Adipocyte (in vitro differentiated cells): ENCODE measurements at places on chromosomes 4 and X.
A peak's percentile ranks its signal among the peaks of the same experiment; 100 is the strongest.

DNA sequence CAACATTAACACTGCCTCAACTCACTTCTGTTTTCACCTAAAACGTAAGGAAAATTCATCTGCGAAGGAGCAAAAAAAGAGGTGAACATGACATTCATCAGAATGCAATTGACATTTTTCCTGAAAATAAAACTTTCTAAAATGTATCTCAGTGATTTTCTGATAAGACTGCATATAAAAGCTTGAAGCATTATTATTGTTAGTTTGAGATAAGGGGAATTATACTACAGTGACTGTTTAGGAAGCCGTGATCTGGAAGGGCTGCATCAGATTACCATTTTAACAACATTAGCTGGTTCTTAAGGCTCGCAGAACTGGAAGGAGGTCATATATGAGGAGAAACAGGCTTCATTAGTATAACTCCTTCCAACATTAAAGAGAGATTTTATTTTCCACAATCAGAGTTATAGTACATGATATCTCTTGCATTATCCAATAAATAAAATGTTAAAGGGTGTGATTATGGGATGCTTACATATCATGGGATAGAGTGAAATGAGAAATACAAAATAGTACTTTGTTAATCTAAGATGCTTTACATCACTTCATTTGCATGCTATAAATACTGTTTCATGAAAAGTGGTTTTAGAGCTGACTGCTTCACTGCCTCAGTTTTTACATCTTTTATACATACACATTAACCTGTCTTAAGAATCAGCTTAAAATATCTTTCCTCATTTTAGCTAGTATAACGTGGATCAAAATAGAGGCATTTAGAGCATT lies 1820.1 kb upstream of the TENM3 start:
- DNase-seq: no peak

DNA sequence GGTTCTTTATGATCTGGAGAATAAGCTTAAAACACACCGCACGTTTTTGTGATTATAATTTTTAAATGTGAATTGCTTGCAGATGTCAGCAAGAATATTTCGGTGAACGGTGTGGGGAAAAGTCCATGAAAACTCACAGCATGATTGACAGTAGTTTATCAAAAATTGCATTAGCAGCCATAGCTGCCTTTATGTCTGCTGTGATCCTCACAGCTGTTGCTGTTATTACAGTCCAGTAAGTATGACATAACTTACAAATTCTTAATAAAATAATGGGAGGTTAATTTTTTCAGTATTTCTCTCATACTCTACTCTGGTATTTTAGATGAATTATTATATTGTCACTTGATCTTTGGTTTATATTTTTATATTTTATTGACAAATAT lies 5.4 kb downstream of the AREG start:
- DNase-seq: no peak

DNA sequence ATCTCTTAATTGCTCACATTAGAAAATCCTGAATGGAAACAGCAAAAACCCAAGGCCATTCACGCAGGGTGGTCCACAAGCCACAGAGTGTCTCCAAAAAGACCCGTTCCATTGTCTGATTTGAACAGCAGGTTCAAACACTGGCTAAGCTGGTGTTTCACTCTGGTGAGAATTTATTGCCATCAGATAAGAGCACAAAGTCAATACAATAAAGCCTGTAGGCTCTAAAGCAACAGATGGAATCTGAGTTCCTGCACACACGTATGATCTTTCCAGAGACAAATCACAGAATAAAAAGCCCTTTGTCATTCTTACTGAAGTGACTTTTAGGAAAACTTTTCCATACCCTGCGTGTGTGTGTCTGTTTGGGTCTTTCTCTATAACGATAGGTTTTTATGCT lies 5.1 kb upstream of the SFRP2 start:
- DNase-seq: no peak

DNA sequence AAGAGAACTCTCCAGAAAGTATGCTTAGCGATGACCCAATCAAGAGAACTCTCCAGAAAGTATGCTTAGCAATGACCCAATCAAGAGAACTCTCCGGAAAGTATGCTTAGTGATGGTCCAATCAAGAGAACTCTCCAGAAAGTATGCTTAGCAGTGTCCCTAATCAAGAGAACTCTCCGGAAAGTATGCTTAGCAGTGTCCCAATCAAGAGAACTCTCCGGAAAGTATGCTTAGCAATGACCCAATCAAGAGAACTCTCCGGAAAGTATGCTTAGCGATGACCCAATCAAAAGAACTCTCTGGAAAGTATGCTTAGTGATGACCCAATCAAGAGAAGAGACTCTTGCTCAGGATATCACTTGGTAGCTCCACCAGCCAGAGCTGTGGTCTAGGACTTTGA lies 92.5 kb downstream of the AFAP1 start:
- no peak for DNase-seq

DNA sequence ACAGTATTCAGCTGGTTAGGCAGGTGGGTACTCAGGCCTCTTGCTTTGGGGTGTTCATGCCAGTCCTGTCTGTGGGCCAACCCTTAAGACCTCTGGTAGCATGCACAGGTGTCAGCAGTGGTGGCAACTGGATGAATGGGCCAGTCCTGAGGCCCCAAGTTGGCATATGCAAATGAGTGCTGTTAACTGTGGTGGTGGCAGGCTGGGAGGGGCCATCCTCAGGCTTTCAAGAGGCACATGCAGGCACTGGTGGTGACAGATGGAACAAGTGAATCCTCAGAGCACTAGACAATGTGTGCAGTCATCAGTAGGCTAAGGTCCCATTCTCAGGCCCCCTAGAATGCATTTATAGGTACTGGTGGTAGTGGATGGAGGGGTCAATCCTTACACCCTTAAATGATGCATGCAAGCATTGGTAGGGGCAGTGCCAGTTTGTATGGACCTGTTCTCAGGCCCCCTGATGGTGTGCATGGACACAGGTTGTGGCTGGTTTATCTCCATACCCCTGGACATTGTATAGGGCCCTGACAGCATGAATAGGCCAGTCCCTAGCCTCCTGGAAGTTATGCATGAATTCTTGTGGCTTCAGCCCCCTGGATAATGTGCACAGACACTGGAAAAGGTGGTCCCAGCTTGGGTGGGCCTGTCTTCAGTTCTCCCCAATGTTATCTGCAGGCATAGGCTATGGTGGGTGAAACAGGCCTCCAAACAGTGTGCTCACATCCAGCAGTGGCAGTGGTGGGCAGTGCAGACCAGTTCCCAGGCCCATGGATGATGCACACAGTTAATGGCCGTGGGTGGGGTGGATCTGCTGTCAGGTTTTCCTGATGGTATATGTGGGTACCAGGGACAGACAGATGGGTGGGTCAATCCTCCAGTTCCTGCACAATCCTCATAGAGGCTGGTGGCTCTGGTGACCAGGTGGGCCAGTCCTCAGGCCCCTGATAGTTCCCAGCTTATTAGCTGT lies 24.7 kb downstream of the TECRL start:
- DNase-seq: no peak

DNA sequence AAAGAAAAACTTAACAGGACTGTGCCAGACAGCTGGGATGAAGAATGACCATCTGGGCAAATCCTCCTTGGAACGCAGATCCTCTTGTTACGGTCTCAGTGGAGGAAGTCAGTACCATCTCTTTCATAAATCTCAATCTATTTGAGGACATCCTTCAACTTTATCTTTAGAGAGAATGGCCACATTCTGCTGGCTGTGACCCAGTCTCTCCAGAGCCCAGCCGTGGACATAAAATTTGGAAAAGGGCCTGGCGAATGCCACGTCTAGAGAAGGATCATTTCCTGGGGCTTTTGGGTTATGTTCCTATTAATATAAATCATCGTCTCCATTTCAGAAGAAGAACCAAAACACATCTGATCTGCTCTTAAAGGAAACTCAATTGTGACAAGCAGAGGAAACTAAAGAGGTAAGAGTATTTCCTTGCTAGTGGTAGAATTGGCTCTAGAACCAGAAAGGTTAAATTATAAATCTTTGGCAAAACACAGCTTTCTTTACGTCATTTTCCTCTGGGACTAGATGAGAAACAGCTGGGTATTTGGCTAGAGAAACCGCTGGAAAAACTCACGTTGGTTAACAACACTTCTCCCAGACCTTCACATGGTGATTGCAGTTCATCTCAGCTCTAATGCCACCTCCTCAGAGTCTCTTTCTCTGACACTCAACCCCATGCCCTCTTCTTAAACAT lies 164.7 kb downstream of the CHIC2 start:
- DNase-seq: peak; percentile 91

DNA sequence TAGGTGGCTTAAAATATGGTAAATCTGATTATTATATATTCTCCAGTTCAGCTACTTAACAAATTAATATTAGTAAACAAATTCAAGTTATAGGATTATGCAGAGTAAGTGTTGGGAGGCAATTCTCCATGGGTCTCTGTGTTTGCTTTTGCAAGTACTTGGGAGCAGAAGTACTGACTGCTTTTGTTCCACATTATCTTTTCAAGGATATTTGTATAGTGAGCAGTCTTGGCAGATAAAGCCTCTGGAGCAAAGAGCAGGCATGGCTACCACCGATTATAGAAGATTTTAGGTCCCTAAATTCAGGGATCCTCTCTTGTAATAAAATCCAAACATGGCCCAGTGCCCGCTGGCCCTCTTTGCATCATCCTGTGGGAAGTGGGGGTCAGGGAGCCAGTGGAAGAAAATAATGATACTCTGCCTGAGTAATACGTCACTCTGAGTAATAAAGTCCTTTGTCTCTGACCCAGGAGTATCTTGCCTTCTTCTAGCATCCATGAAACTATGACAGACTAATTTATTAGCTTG lies 23.2 kb downstream of the NDNF start:
- DNase-seq: no peak

DNA sequence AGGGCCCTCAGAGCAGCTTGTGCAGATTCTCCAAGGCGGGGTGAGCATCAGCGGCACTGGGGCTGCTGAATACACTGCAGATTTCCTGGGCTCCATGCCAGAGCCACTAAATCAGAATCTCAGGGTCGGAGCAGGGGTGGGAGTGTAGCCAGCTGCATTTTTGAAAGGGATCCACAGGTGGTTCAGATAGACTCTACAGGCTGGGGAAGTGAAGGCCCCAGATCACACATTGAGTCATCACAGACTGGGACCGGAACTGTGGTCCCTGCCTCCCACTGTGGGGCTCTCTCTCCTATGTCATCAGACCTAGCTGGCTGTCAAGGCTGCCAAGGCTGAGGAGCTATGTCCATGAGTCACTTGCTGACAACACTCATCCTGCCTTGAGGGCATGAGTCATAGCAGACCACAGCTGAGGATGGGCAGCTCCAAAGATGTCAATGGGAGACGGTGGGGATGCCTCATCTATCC lies 162.3 kb upstream of the MAMLD1 start:
- DNase-seq: peak; percentile 87

- DNase-seq: peak; percentile 32
Measured at GRCh38 chr4:174996079-174996478, 77.9 kb downstream of the ADAM29 start.

DNA sequence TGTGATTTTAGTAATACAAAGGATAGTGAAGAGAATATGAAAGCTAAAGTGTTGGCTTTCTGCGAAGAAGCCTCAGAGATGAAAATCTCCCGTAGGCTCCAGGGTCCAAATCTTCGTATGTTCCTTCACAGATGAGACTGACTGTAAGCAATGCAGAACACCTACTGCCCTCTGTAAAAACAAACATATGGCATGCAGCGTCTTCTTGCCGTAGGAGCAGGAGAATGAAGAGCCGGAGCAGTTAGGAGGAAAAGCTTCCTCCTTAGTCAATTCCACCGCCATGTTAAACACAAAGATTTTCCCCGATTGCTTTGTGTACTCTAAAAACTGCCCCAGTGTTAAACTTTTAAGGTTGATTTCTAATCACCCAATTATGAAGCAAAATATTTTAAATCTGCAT lies 22.5 kb downstream of the RWDD4 start:
- no peak for DNase-seq

DNA sequence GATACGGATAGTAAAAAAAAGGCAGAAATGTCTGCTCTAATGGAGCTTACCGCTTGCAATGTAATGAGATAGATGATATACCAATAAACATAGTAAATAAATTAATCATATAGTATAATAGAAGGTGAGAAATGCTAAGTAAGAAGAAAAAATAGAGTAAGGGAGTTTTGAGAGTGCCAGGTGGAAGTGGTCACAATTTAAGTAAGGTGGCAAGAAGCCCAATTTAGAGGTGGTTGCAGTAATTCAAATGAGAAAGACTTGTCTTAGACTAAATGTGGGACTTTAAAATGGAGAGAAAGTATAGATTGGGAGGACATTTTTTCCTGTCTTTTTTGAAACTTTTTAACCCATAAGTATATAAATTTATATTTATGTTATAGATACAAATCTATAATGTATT lies 26.0 kb downstream of the TBC1D19 start:
- no peak for DNase-seq

- no peak for DNase-seq
Measured at GRCh38 chrX:154724993-154725756, 25.7 kb downstream of the GAB3 start.

DNA sequence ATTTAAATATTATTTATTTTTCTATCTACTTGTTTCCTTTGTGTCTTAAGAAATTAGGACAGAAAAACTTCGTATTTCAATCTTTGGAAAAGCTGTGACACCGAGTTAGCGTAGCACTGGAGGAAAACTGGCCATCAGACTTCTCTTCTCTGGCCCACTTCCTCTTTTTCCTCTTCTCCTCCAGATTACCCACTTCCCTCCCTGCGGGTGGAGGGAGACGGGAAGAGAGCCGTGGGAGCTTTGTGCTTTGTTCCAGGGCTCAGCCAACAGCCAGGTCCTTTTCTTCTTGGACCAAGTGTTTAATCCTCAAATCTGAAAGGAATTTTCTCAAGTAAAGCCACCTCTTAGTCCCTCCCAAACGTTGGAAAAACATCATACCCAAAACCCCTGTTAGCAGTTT lies 29.7 kb downstream of the OFD1 start:
- no peak for DNase-seq
